ENCODE measurements at places on chromosomes 13 and 19. TPM values are rescaled to one million over a fixed set of nuclear protein-coding genes. Genes with fewer than 3 reads are reported as not detected.

Gene KANK2
- polyA plus RNA-seq: 62.7 TPM

Gene ZNF345
- 3.2 TPM for polyA plus RNA-seq

Gene DNM2
- 103 TPM for polyA plus RNA-seq

Gene PSG1
- polyA plus RNA-seq: not detected

Gene CD177
- 0.35 TPM for polyA plus RNA-seq

Gene MZT1
- 8.1 TPM for polyA plus RNA-seq

Gene PRRG2
- 0.71 TPM for polyA plus RNA-seq

Gene ZNF492
- 0.07 TPM for polyA plus RNA-seq

Gene NKPD1
- polyA plus RNA-seq: 0.16 TPM

Gene ZNF700
- polyA plus RNA-seq: 27.3 TPM

Gene ANGPTL8
- not detected for polyA plus RNA-seq

Gene EHD2
- 101 TPM for polyA plus RNA-seq

Gene NACC1
- polyA plus RNA-seq: 14.8 TPM

DNA sequence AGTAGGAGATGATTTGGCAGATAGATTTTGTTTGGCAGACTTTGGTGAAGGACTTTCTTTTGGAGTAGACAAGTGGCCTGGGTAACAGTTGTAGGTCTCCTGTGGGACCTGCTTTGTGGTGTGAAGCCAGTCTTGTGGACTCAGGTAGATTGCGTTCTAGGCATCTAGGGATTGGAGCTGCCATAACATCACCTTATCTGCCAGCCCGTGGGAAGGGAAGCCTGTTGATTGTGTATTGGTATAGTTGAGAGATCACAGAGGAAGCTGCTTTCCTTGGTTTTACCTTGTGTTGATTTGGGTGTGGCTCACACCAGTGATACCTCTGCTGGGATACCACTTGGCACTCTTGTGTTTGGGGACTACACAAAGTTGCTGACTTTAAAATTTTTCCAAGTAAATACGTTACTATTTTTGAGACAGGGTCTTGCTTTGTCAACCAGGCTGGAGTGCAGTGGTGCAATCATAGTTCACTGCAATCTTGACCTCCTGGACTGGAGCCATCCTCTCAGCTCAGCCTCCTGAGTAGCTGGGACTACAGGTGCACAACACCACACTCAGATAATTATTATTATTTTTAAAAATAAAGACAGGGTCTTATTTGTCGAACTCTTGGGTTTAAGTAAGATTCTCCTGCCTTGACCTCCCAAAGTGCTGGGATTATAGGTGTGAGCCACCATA, 7.8 kb downstream of the HNRNPM start:
- H3K4me3 ChIP-seq: no peak overlapping the region
- no peaks in the 10 kb centered on the region for H3K27me3 ChIP-seq
- peaks cover 29% of the 10 kb centered on the region for H3K4me1 ChIP-seq
- peak; percentile 26 for DNase-seq
- H3K27ac ChIP-seq: no peak overlapping the region
- peaks cover 28% of the 10 kb centered on the region for H3K36me3 ChIP-seq

DNA sequence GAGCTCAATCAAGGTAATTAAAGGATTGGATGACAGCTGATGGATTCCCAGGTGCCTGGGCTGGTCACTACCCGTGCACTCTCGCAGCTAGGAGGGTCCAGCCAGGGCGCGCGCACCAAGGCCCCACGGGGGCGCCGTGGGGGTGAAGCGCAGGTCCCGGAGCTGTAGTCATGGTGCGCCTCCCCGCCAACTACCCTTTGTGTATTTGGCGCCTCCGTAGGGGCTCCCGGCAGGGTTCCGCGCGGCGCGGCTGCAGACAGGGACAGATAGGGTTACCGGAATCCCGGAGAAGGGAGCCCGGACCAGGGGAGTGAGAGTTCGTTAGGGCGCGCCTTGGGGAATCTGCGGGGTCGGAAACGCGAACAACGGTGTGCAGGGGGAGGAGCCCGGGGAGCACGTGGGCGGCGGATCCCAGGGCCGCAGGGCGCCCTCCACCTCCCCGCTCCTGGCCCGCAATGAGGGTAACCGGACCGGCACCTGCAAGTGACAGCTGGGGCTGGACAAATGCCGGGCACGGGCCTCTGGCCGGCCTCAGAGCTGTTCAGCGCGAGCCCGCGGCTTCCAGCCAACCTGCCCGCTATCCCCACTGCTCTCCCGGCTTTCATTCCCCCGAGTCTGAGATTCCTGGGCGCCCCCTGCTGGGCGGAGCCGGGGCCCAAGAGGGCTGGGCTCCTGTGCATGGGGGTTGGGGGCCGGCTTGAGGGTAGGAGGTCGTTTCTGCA, 3.4 kb upstream of the PRAM1 start:
- H3K27ac ChIP-seq: peak overlapping the region; percentile 6
- peak overlapping the region; percentile 62 for H3K4me3 ChIP-seq
- H3K4me1 ChIP-seq: peaks cover 12% of the 10 kb centered on the region
- no peaks in the 10 kb centered on the region for H3K36me3 ChIP-seq
- H3K27me3 ChIP-seq: no peaks in the 10 kb centered on the region

- no peak overlapping the region for H3K4me3 ChIP-seq
- no peaks in the 10 kb centered on the region for H3K4me1 ChIP-seq
- H3K27me3 ChIP-seq: no peaks in the 10 kb centered on the region
- no peaks in the 10 kb centered on the region for H3K36me3 ChIP-seq
- DNase-seq: no peak
- H3K27ac ChIP-seq: no peak overlapping the region
These were observed 93.4 kb downstream of the ABCC4 start for GRCh38 chr13:95207769-95208366.

DNA sequence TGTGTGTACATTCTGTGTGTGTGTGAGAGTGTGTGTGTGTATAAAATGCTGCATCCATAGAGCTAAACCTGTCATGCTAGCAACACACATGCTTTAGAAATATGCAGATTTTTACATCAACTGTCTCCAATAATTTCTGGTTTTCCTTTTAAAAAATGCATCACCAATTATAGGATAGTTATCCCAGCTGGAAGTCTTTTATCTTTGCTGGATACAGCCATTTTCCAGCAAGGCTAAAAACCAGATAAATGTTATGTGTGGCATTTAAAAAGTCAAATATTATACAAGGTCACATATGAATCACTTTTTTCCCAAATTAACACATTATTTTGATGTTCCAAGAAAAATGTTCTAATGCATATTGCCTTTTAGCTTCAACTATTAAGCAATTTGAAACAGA, 202.0 kb upstream of the IPO5 start:
- no peaks in the 10 kb centered on the region for H3K4me1 ChIP-seq
- no peak overlapping the region for H3K27ac ChIP-seq
- H3K4me3 ChIP-seq: no peak overlapping the region
- no peaks in the 10 kb centered on the region for H3K36me3 ChIP-seq
- no peak for DNase-seq
- H3K27me3 ChIP-seq: no peaks in the 10 kb centered on the region
